ENCODE measurements at places on chromosomes 3 and 15.

GRCh38 chr3:194732617-194733016, 46.9 kb downstream of the FAM43A start:
- no peak for DNase-seq

- DNase-seq = no peak
Measured at GRCh38 chr3:11185564-11186317, 31.4 kb downstream of the HRH1 start.

GRCh38 chr3:69961706-69962439, 37.7 kb upstream of the SAMMSON start:
- no peak for DNase-seq

DNA sequence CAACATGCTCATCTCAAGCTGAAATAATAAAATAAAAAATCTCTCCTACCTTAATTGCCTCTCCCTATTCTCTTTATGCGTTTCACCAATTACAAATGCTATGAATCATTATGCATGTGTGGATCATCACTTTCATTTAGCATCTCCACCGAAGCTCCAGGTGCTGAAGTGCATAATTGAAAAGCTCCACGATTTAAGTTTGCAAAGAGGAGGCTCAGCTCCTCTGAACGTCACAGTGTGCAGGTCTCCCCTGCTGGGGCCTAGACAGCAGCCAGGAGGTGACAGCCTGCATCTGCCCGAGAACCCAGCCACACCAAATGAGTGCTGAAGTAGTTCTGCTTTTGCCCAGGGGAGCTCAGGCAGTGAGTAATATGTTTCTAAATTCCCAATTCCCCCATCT, 60.5 kb upstream of the GLCE start:
- no peak for DNase-seq

DNA sequence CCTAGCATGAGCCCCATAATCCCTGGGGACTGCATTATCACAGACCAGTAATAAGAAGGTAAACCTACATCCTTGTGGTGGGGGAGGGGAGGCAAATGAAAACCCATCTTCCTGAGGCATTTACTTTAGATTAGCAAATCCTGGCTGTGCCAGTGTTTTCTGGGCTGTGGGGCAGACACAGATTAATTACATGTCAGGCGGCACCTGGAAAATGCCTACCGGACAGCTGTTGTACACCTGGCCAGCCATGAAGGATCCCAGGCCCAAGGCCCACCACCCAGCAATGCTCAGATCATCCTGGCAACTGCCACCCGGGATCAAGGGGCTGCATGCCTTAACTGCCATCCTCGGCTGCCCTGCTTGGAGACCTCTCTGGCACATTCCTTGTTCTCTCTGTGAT, 59.1 kb upstream of the RASA2 start:
- DNase-seq = no peak

- no peak for DNase-seq
Measured at GRCh38 chr3:114194750-114195149, 15.9 kb upstream of the DRD3 start.

DNA sequence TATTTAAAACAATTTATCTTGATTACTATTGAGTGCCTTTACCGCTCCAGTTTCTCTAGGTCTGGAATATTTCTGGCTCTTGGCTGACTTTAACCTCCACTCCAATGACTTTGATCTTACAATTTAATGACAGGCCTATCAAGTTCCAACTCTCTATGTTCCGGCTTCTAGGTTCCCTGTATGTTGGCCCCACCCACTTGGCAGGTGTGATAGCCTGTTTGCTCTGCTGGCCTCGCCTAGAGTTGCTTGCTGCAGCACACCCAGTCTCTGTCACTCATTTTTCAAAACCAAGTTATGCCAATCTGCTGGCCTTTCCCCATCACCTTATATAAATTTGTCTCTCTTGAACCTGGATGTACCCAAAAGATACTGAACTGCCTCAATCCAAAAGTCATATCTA, 428.0 kb downstream of the ROBO1 start:
- no peak for DNase-seq

- no peak for DNase-seq
Measured at GRCh38 chr3:133881939-133882825, 13.5 kb downstream of the RAB6B start.

- no peak for DNase-seq
Measured at GRCh38 chr3:65230261-65231139, 542.7 kb upstream of the ADAMTS9 start.

GRCh38 chr3:5918626-5919025, 731.1 kb downstream of the EDEM1 start:
- DNase-seq = no peak

DNA sequence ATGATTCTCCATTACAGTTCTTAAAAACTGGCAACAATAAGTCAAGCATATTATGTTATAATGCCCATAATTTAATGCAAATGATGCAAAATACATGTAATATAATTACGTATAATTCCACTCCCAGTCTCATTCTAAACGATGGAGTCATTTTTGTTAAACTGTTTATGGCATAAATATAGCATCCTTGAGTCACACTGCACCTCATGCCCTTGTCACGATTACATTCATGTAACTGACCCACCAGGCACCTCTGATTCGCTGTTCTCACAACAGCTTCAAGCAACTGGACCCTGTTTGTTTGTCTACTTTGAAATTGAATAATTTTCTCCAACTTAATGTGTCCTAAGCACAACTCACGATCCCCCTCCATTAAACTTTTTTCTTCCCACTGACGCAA, 148.0 kb upstream of the LRTM1 start:
- DNase-seq = no peak

DNA sequence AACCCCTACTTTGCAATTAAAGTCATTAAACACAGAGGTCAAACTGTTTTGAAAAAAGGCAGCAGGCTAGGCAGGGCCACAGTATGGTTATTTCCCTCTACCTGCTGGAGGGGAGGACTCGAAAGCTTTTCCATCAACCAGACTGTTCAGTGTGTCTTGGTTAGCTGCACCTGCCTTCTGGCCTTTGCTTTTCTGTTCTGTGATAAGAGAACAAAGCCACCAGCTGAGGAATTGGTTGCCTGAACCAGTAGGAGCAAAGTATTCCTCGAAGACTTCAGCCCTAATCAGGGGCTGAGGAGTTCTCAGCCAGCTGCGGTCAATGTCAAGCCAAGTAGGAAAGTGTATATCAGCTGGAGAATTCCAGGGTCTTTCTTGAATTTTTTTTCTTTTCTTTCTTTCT, 132.5 kb downstream of the SOX2 start:
- no peak for DNase-seq

Measured in NCI-H1105 (cell line).